NCI-H2227 treated with DMSO at 0.1 percent for 48 hours (cell line): ENCODE measurements at places on chromosomes 5 and 9.

DNA sequence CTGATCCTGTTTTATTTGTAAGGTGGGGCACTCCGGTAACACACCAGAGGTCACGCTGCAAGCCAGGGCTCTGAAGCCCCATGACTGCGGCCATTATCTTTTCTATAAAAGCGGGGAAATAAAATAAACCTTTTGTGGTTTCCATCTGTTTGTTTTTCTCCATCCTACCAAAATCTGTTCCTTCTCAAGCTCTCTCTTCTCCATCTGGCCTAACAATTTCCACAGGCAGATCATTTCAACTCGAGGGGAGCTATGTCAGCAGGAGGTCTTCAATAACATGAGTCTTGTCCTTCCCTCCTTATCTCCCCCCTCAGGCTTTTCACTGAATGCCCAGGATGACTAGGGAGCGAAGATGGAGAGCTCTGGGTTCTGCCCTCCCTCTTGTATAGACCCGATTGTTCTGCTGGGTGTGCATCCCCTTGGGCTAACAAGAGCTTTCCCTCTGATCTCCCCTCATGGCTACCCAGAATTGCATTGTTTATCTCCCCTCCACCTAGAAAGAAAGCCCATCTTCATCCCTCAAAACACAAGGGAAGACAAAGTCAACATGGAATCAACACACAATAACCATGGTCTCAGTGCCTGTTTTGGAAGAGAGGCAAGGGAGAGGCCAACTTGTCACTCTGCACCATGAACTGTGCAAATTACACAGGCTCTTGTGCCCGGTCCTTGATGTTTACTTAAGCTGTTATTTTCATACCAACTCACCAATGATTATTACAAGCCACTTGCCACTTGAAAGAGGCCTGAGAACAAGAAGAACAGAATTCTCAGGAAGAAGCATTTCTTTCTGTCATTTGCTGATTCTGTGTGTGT, 187.8 kb downstream of the FANCC start:
- DNase-seq, result peak; percentile 77

DNA sequence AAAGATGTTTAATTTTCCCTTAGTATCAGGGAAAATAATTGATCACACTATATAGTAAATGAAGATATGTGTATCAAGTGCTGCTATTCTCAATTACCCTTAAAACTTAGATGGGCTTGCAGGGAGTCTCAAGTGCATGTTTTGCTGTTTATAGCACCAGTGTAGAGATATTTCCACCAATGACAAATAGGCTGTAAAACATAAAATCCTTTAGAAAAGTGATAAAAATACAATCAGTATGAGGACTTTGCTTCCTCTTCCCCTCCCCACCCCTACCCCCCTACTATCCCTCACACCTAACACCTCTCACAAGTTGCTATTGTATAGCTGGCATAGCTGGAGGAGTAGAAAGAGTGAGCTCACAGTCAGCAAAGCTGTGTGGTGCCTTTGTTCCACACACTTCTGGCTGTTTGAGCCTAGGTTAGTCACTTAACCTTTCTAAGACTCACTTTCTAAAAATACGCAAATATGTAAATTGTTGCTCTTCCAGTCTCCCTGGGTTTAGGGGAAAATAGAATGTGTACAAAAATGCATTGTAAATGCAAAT, 93.1 kb downstream of the PDE4D start:
- DNase-seq, result no peak

- no peak for DNase-seq
Measured at GRCh38 chr9:102087141-102087540, 348.7 kb upstream of the GRIN3A start.

DNA sequence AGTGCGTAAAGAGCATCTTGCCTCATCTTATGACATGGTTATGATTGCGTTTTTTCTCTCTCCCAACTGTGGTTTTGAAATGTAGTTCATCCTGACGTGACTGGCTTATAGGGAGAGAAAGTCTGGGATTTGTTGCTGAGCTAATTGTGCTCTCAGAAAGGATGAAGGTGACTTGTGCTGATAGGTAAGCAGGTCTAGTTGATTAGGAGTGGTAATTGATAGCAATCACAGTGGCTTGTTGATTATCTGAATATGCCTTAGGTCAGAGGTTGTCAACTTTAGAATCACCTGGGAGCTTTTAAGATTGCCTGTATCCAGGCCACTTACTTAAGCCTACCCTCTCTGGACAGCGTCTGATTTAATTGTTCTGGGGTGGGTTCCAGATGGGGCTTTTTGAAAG, 117.8 kb downstream of the TLE4 start:
- no peak for DNase-seq

DNA sequence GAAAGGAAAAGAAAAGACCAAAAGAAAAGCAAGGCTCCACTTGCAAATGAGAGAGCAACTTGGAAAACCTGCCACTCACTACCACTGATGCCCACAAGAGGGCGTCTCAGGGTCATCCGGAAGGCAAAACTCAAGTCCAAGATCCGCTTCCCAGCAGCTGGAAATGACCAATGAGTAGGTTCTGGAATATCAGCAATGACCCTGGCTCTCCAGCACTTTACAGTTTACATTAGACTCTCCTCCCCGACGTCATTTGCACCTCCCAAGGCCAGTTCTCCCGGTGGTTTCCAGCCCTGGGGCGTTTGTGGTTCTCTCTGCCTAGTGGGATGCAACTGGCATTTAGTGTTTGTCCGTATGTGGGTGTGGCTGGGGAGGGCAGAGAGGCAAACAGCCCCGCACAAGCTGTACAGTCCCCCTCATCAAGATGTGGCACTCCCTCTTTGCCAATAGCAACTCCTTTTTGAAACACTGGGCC, 193.8 kb upstream of the ZNF618 start:
- peak; percentile 43 for DNase-seq
